ENCODE measurements at places on chromosomes 2 and 18.

DNA sequence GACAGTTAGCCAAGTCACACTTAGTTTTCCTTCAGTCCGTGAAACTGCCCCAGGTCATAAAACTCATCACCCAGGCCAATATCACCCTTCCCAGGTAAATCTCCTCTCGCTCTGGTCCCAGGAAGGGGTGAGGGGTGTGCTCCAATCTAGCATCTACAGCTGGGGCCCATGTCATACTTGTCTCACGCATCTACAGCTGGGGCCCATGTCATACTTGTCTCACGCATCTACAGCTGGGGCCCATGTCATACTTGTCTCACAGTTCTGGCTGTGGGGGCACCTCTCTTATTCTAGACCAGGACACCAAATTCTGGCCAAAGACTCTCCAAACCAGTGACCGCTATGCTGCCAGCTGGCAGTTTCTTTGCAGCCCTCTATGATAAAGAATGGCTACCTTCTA lies 123.3 kb upstream of the DLGAP1 start:
- no peak for DNase-seq

DNA sequence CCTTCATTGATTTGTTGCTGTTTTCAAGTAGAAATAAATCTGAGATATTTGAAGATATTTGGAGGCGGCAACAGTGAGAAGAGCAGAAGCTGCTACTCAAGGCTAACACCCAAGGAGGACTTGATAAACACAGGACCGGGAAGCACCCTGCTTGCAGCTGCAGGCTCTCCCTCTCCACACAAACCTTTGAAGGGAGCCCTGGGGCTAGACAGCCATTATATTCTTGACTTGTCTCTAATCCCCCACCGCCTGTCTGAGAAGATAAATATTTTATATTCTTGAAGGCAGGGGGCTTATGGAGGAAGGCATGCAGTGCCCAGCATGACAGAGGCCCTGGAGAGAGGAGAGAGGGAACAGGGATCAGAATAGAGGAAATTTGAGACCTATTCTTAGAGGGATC lies 50.9 kb upstream of the SMAD2 start:
- DNase-seq: no peak

- DNase-seq: no peak
Measured at GRCh38 chr2:54768772-54769428, 45.4 kb downstream of the EML6 start.

GRCh38 chr2:11870584-11870983 lies 124.2 kb downstream of the LPIN1 start:
- DNase-seq: no peak

DNA sequence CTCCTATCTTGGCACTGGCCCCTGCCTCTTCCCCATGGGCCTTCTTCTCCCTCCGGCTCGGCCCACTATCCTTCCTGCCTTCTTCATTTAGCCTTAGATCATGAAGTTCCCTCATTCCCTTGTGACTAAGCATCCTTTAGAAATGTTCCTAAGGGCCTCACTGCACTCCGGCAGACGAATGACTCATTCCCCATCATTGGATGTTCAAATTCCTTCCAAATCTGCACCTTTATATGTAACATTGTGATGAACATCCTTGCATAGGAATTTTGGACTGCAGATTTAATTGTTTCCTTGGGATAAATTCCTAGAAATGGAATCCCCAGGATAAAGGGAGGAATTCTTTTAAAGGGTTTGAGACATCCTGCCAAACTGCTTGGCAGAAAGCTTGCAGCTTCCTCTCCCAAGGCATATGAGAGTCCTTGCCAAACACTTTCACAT lies 19.0 kb downstream of the CRACDL start:
- no peak for DNase-seq

- no peak for DNase-seq
Measured at GRCh38 chr2:202355993-202356505, 20.1 kb upstream of the BMPR2 start.

GRCh38 chr2:129797489-129798300 lies 181.8 kb upstream of the RAB6C start:
- no peak for DNase-seq

- DNase-seq: no peak
Measured at GRCh38 chr2:14148216-14148615, 484.3 kb upstream of the LRATD1 start.

DNA sequence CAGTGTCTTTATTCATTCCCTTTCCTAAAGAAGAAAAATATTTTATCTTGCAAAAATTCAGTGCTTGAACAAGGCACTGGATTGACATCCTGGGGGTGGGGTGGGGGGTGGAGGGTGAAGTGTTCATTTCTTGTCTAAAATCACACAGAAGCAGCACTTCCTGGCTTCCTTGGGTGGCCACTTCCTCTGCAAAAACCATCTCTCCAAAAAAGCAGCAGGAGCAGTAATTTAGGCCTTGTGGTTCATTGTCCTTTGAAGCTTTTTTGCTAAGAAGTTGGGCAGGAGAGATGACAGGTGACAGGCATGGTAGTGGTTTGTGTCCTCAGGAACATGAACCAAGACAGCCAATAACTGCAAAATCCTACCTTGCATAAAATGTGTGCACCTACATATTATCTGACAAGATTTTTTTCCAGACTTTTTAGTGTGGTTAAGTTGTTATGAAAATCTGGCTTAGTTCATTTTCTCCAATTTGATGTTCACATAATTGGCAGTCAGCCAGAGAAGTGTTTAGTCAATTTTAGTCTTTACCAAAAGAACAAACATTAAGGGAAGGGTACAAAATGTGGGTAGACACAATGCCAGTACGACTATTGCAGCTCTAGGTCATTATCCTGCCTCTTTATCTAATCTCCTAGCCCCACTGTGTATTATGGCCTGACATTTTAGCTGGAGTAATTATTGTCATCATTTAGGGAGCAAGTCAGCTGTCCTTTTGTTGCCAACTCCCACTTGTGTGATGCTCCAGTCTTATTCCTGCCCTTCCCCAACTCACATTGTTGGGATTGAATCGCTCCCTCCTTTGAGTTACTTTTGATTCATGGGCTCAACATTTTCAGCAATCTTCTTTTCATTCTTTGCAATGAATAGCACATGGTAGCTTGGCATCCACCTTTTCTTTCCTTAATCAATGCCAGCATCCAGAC lies 177.2 kb downstream of the MYO3B start:
- no peak for DNase-seq

DNA sequence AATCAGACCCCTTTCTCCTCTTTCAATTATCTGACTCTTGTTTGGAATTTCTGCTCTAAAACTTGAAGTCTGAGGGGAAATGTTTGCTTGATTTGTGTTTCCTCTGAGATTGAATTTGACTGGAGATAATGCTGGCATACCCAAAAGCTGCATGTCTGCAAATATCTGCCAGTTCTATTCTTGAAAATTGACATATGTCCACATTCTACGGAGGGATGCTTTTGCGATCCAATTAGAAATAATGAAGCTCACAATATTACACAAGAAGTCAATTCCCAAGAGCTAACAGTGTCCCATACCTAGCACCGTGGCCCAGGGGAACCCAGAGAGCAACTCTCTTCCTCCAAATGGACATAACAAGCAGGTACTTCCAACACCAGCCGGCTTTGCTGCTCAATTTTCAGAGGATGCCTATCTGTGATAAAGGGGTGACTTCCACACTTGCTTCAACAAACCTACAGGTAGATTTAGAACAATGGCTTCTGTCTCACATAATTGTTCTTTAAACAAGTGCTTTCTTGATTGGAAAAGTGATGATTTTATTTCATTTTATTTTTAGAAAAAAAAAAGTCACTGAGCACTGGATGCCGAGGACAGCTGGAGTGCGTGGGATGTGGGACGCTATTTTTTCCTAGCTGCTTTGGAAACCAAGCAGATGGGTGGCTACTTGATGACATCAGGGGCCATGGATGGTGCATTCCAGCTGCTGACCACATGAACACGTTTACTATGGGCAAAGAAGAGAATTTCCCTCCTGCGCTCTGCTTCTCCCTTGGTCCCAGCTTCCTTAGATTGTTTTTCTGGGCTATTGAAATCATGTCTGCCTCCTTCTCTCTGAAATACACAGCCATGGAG lies 488.9 kb downstream of the RNF144A start:
- DNase-seq: no peak

- DNase-seq: no peak
Measured at GRCh38 chr2:179020156-179020750, 29.7 kb downstream of the CCDC141 start.

- no peak for DNase-seq
Measured at GRCh38 chr2:38960609-38961320, 71.1 kb downstream of the ARHGEF33 start.

DNA sequence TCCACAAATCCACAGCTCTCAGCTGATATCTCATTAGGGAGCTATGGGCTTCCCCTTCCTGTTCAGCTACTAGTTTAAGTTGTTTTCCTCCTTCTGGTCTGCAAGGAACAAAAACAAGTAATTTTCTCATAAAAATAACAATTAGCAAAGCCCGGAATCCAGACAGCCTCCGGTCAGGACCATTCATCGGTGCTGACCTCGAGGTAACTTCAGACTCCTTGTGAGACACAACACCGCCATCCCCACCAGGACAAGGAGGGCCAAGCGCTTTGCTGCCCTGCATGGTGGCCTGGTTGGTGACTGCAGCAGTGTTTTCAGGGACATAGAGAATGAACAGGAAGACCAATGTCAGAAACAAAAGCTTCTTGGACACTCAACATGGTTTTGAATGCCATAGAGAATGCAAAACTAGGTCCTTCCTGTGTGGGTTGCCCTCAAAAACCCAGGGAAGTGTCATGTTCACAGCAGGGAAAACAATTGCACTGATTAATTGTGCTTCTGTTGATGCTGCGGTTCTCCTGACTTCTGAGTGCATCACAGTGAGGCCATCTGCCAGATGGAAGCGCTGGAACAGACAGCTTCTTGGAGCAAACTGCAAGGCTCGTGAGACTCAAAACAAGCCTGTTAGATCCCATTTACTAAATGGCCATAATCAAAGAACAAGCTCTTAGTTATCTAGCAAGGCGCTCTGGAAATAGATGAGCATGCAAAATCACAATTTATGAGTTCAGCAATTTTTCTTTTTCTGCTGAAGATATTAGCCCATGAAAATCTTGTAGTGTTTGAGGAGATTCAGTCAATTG lies 77.1 kb downstream of the HS1BP3 start:
- no peak for DNase-seq

DNA sequence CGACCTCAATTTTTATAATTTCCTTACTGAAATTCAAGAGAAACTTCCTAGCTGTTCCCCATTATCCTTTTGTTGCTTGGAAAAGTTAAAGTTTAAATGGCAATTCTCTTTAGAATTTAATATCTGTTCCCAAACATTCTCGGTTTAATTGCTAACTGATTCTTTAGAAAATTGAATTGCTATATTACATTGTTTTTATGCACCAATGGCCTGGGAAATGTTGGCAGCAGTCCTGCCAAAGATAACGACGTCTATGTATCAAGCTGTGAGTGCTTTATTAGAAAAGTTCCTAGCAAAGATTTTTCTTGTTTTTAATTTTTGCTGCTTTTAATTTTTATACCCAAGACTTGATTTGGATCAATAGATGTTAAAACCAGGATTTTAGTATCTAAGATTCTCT lies 167.8 kb upstream of the HDAC4 start:
- no peak for DNase-seq

- DNase-seq: no peak
Measured at GRCh38 chr2:205283736-205284270, 398.5 kb upstream of the NRP2 start.

GRCh38 chr2:108169982-108170625 lies 69.7 kb upstream of the SULT1C3 start:
- no peak for DNase-seq

- peak; percentile 40 for DNase-seq
Measured at GRCh38 chr2:219475697-219476651, 22.7 kb upstream of the GMPPA start.

DNA sequence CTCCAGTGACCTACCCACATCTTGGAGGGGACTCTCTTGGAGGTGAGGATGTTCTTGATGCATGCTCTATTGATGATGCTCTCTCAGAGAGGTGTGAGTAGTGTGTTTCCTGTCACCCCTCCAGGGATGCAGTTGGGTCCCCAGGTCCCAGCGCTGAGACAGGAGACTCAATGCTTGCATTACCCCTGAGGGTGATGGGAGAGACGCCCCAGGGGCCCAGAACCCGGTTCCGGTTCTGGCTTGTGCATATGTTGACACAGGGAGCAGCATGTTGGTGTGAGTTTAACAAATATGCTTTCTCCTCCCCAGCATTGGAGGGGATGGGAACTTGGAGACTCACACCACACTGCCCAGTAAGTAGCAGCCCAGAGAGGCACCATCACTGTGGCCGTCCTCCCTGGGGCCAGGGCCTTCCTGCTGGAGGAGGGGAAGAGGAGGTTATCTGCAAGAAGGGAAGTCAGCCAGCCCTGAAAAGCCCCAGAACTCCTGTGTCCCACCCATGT lies 124.5 kb downstream of the PLB1 start:
- DNase-seq: no peak

DNA sequence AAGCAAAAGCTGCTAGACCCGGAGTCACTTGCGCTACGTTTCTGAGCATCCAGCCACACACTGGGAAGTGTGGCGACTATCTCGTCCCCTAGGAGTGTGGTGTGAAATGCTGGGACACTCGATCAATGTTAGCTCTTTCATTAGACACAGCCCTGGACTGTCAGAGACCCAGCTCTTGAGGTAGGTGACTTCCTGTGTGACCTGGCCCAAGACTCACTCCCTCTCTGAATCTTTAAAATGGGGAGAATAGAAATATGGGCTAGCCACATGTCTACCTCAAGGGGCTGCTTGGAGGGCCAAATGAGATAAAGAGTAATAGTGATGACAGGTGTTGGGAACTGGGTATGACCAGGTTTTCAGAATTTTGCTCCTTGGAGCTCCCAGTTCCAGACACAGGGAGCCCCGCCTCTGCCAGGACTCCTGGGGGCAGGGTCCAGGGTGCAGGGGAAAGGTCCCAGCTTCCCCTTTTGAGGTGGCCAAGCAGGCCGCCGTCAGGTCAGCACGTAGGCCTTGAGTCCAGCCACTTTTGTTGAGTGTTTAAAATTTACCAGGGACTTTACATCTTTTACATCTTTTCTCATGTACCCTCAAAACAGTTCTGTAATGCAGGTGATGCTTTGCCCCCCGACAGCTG lies 36.0 kb downstream of the CTIF start:
- DNase-seq: no peak

DNA sequence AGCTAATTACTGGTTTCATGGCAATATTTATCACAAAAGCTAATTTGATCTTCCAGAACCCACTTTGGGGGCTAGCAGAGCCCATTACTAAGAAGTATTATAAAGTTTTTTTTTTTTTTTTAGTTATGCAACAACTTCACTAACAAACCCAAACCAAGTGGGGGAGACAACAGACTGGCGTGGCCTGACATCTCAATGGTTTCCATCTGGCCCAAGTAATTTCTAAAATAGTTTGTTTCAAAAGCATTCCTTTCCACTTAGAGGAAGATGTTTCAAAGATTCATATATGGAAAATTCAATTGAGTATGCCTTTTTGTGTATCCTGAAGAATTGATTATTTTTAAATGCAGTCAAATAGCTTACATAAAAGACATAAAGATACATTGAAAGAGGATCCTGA lies 367.1 kb downstream of the HRH4 start:
- no peak for DNase-seq

GRCh38 chr2:234427081-234428061 lies 69.5 kb downstream of the ARL4C start:
- DNase-seq: no peak

Measured in activated CD4-positive, alpha-beta T cell treated with anti-CD3 and anti-CD28 coated beads, Interleukin-2, amount 50 U/mL, for 4 hours (primary cell).